ENCODE measurements at places on chromosomes 12 and 14.

DNA sequence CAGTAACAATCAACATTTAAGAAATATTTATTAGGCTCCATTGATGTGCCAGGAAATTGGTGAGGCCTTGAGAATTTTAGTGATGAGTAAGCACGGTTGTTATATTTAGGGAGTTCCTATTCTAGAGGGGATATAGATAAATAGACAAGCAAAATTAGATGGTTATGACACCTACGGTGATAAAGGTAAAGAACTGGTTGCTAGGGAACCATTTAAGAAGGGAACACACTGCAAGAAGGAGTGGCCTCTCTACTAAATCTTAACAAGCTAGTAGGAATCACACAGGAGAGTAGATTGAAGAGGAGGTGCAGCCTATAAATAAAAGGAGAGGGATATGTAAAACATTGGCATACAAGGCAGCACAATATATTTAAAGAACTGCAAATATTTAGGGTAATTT is 155.2 kb downstream of the LRIG3 start:
- no peak for DNase-seq

DNA sequence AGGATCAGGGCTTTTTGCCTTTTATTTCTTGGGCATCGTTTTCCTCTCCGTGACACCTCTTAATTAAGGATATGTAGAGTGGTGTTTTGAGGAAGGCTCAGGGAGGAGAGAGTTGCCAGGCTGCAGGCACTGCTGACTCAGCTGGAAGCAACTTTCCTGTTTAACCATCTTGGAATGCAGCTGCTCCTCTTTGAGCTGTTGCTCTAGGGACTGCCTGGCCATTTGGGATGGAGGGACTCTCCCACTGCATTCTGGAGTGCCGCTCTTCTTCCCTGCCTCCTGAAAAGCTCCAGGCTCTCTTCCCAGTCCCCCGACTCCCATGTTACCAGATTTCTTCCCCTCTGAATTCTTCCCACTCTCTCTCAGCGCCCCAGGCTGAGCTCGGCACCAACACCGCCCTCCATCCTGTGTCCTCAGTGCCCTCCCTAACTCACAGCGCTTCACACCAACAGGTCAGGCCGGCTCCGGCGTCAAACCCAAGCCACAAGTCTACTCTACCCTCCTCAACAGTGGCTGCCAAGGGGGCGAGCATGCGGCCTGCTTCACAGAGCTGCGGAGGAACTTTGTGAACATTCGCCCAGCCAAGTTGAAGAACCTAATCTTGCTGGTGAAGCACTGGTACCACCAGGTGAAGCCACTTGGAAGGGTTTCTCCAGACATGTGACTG is 5.9 kb downstream of the OAS3 start:
- DNase-seq, result no peak

DNA sequence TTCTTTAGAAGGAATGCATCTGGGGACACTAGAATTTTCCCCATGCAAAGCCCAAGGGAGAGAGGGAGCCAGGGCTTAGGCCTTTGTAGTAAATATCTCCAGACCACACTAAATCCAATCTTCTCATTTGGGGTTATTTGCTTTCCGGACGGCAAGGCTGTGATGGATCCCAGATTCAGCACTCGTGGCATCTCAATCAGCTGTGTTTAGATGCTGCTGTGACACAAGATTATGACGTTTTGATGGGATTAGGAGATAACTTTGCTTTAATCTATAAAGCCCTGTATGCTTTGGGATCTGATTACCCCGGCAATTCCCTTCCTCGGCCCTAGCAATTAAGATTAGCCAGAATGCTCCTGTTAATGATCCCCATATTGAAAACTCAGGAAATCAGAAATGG is 686.7 kb upstream of the TBX3 start:
- no peak for DNase-seq

DNA sequence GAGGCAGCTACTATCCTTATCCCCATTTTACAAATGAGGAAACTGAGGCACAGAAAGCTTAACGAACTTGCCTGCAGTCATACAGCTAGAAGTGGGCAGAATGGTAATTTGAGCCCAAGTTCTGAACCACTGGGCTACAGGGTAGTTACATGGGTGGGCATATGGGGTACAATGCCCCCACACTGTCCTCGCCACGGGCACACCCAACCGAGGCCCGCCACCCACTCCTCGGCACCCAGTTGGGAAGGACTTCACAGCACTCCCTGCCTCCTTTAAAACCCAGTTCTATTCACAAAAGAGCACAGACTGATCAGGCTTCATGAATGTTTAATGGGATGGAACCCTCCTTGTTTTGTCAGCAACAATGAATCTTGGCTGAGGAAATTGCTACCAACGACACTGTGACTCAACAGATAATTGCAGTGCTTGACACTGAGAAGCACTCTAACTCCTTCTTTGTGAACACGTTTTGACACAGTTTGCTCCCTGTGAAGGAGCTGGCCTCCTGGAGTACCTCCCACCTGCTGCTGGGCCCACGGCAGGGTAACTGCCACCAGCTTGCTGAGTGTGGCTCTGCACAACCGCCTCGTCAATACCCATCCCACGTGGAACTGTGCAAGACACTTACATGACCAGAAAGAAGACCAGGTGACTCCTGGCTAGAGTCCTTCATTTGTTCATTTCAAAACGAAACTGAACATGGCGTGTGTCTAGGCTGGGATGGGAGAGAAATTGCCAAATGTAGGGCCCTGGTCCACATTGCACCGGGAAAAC is 63.5 kb downstream of the CLMN start:
- peak; percentile 86 for DNase-seq

GRCh38 chr14:99254328-99255009 is 17.5 kb downstream of the BCL11B start:
- no peak for DNase-seq

DNA sequence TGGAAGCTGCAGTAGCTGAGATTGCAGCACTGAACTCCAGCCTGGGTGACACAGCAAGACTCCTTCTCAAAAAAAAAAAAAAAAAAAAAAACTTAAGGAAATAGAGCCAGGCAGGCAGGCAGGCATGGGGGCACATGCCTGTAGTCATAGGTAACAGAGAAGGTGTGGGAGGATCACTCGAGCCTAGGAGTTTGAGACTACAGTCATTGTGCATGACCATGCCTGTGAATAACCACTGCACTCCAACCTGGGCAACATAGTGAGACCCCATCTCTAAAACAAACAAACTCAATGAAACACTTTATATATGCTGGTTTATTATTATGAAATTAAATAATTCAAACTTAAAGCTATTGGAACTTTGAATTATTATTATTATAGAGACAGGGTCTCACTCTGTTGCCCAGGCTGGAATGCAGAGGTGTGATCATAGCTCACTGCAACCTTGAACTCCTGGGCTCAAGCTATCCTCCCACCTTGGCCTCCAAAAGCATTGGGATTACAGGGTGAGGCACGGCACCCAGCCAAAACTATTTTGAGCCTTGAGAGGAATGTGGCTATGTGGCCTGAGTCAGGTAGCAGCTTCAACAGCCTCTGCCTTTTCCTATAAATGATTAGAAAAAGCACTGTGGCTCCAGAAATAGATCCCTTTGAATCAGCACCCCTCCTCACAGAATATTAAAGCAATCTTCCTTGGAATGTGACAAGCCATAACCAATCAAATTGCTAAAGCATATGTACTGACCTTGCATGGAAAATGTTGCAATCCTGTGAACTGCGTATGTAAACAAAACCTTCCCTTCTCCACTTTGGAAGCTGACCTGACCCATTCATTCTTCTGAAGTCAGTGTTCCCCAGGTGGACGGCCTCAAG is 34.7 kb upstream of the YY1 start:
- DNase-seq, result no peak

DNA sequence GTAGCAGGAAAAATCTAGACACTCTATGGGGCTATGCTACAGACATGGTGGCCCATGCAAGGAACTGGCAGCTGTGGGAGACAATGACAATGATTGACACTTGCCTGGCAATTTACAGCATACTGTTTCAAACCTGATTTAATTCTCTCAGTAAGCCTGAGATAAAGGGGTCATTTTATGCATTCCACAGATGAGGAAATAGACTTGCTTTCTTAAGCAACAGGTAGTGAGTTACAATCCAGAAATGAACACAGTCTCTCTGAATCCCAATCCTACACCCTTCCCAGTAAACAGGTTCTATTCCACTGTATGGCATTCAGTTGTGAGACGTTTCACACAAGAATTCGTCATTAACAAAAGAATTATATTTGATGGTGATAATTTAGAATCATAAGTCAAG is 15.5 kb upstream of the PCNX1 start:
- no peak for DNase-seq

DNA sequence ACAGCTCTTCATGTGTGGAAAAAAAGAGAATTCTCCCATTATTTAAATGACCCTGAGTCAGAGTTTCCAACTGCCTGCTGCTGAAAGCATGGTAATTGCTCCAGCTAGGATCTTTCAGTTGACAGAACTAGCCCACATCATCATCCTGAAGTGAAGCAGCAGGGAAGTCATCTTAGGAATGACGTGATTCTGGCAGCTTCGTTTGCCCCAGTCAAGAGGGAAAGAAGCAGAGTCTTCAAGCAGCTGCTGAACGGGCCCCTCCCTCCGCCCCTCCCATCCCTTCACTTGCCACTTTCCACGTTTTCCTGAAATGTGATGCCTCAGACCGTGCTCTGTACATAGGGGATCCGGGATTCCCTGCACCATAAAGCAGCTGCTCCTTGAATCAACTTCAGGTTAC is 455.0 kb upstream of the TMEM132C start:
- DNase-seq, result no peak

DNA sequence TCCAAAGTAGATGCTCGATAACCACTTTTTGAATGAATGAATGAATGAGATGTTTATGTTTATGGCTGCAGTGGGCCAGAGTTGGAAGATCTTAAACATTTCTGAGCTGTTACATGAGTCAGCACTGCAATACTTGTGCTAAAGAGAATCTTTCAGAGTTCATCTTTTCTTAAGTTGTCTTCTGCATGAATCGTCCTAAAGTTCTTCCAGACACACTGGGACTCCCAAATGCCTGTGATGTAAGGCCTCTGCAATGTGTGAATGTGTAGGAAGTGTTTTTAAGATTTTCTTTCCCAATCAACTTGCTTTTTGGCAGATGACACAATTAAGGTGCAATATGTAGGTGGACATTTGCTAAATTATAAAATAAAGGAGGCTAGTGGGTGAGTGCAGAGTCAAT is 50.3 kb upstream of the TRIM9 start:
- DNase-seq, result no peak

DNA sequence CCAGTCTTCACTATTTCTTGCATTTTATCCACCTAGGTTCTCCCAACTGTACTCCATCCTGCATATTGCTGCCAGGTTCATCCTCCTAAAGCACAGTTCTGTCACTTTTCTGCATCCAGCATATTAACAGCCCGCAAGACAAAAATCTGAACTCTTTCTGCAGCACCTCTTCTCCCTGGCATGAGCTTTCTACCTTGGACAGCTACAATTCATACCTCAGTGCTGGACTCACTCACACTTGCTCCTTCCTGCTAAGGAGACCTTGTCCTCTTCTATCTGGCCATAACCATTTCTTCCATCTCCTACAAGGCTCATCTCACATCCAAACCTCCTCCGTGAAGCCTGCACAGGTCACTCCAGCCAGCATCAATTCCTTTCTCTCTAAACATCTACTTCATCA is 170.1 kb upstream of the GRIP1 start:
- DNase-seq, result no peak

GRCh38 chr12:50533203-50533584 is 28.4 kb downstream of the DIP2B start:
- DNase-seq, result no peak

GRCh38 chr14:36718216-36718615 is 56.6 kb downstream of the PAX9 start:
- DNase-seq, result no peak

DNA sequence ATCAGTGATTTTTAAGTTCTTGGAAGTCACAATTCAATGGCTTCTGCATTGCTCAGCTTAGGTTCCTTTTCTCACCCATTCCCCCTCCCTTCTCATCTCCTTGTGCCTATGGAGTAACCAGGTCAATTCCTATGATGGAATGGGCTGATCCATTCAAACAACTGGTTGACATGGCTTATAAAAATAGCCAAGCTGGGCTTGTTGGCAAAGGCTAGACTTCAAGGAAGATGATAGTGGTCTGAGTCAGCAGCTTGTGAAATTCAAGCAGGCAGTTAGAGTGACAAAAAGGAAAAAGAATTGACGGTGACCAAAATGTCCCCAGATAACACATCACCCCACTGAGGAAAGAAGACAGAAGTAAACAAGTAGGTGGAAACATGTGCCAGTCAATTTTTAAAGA is 119.9 kb upstream of the PCED1B start:
- no peak for DNase-seq

- no peak for DNase-seq
Measured at GRCh38 chr12:4176168-4176567, 97.4 kb upstream of the CCND2 start.

DNA sequence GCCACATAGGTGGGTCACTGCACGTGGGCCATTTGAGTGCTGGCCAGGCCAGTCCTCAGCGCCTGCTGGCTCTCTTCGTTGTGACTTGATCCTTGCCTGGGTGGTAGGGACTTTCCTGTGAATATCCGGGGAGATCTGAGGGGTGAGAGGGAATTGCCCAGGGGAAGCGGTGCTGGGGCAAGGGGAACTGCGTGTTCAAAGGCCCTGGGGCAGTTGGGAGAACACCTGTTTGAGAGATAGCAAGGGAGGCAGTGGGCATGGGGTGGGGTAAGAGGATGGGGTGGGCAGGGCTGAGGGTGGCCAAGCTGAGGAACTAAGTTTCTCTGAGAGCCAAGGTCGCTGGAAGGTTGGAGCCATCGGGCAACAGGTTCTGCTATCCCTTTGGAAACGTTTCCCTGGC is 25.0 kb downstream of the SETD1B start:
- no peak for DNase-seq

DNA sequence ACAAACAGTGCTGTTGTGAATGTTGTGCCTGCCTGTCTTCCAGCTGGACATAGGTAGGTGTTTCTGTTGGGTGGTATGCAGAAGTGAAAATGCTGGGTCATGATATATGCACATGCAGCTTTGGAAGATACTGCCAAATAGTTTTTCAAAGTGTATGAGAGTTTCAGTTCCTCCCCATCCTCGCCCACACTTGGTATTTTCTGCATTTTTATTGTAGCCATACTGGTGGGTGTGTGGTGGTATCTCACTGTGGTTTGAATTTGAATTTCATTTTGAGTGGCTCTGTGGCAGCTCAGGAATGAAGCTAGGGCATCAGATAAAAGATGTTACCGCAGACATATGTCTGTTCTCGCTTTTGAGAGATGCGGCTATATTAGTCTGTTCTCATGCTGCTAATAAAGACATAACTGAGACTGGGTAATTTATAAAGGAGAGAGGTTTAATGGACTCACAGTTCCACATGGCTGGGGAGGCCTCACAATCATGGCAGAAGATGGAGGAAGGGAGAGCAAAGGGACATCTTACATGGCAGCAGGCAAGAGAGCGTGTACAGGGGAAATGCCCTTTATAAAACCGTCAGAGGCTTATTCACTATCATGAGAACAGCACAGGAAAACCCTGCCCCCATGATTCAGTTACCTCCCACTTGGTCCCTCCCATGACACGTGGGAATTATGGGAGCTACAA is 183.1 kb downstream of the CAND1 start:
- DNase-seq, result no peak

DNA sequence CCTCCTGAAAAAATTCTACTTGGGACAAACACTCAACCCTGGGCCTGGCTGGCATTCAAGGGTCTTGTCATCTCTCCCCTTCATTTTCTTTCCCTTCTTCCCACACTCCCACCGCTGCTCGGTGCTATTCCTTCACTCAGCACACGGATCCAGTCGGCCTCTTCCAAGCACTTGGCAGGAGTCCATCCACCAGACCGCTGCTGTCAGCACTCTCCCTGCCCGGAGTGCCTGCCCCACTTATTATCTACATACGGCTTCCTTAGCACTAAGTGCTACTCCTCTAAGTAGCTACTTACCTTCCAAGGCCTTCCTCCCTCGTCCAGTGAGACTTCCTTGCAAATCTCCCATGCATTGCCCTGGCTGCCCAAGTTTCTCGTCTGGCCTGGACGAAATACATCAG is 29.8 kb downstream of the CALM1 start:
- DNase-seq, result no peak

Data from globus pallidus (tissue), 1 donor.